ENCODE measurements at places on chromosomes 4 and X.

DNA sequence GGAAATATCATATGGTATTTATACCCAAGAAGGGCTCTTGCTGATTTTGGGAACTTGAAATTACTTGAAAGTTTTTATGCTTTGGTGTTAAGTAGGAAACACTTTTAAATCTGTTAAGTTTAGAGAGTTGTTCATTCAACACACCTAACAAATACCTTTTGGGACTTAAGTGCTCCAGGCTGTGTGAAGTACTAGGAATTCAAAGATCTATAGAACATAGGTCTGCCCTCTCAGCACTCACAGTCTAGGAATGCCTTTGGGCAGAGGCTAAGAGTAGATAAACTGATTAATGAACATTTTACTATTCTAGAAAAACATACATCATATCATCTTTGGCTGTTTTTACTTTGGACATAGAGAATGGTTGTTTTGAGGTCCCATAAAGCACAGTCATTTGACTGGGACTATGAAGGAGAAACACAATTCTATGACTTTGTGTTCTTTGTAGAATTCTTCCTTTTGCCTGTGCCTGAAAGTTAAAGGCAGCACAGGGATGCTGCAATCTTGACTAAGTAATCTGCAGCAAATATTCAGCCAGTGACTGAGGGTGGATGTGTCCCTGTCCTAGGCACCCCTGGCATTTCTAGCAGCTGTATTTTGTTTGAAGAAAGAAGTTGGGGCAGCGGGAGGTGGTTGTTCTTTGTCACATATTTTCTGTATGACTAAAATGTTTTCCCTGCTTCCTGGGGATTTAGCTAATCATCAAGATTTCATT is 8.3 kb downstream of the BMP3 start:
- no peak for DNase-seq

- no peak for DNase-seq
Observed at GRCh38 chr4:1842993-1843448, 12.9 kb downstream of the LETM1 start.

DNA sequence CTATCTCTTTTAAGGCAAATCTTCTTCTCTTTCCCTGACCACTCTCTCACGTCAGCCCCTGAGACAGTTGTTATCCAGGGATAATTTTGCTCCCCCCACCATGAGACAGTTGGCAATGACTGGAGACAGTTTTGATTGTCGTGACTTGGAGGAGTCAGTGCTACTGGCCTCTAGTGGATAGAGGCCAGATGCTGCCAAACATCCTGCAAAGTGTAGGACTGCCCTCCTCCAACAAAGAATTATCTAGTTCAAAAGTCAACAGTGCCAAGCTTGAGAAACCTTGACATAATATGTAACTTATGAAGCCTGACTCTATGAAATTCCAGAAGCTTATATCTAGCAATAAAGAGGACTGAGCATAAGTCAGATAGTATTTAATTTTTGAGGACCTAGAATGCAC is 502.1 kb upstream of the IGFBP7 start:
- DNase-seq, result no peak

GRCh38 chr4:38154252-38154651 is 194.1 kb downstream of the PTTG2 start:
- no peak for DNase-seq

- DNase-seq, result no peak
Observed at GRCh38 chr4:83013420-83013867, 2.8 kb upstream of the LIN54 start.

- DNase-seq, result peak; percentile 65
Observed at GRCh38 chrX:102345916-102346315, 93.9 kb downstream of the NXF2B start.

DNA sequence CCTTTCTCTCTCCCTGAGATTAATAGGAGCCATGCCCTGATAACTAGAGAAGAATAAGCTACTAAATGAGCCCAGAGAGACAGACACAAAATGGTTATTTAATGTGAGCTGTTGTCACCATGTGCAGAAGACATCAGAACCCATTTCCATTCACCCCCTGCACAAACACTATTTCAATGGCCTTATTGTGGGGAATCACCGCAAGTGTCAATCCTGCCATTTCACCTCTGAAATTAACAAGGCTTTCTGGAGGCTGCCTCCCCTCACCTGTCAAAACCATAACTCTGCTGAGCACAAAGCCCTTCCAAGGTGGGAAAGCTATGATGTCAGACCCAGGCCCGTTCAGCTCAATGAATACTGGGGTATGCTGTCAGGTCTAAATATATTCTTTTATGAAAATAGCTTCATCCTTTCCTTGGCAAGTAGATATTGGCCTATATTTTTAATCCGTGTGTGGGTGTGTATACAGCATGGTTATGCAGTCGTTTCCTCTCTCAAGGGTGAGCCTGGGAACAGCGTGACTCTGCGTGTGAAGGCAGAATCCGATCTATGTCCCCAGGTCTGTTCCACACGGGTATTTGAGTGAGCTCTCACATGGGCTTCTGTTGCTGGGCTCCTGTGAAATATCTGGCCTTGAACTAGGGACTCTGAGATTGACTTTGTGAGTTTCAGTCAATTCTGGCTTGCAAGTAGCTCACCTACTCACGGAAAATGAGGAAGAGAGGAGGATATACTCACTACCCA is 266.3 kb downstream of the FBXW7 start:
- DNase-seq, result no peak

- DNase-seq, result no peak
Observed at GRCh38 chr4:40199999-40200874, 3.4 kb downstream of the RHOH start.

All from activated CD4-positive, alpha-beta T cell treated with anti-CD3 and anti-CD28 coated beads for 24 hours (primary cell).